ENCODE measurements at places on chromosomes 6 and 20. TPM values are rescaled to one million over a fixed set of nuclear protein-coding genes. Genes with fewer than 3 reads are reported as not detected.

The TSHZ2 gene
- 33.0 TPM for total RNA-seq

GRCh38 chr6:25410102-25410501 lies 130.9 kb downstream of the CARMIL1 start:
- no peak for DNase-seq
- no peak overlapping the region for H3K27ac ChIP-seq
- H3K4me1 ChIP-seq, result peaks cover 2% of the 10 kb centered on the region
- H3K36me3 ChIP-seq, result no peaks in the 10 kb centered on the region
- no peak overlapping the region for H3K4me3 ChIP-seq

The TAP2 gene
- 10.2 TPM for total RNA-seq

The DCDC2 gene
- 7.9 TPM for total RNA-seq

The BACH2 gene
- total RNA-seq, result 12.9 TPM

DNA sequence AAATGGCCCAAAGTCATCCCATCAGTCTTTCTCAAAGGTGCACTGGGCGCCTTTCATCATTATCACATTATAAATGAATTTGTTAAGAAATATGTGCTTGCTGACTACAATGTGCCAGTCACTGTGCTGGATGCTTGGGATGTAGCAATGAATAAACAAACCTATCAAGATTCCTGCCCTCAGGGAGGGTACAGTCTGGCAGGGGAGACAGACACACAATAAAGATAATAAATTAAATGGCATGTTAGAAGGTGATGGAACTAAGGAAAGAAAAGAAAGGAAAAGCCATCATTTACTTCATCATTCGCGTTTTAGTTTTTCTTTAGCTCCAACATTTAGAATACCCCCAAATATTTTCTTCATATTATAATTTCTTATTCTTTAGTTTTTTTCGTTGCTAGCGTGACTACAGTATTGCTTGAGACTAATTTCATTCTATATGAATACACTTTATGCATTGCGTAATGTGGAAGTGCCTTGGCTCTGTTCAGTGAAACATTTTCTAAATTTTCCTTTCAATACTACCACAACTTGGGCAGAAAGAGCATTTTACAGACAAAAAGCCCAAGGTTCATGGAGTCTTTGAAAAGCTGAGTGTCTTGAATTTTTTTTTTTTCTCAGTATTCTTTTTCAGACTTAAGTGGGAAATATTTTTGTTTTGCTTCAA lies 48.7 kb upstream of the CITED2 start:
- no peaks in the 10 kb centered on the region for H3K36me3 ChIP-seq
- no peak for DNase-seq
- no peak overlapping the region for H3K4me3 ChIP-seq
- H3K4me1 ChIP-seq, result no peaks in the 10 kb centered on the region
- no peak overlapping the region for H3K27ac ChIP-seq

The DEFB124 gene
- 0.33 TPM for total RNA-seq

GRCh38 chr6:158849899-158850806 lies 31.0 kb upstream of the EZR start:
- H3K4me1 ChIP-seq, result peaks cover 11% of the 10 kb centered on the region
- H3K27me3 ChIP-seq, result peaks cover 2% of the 10 kb centered on the region
- H3K27ac ChIP-seq, result no peak overlapping the region

- no peak for DNase-seq
- H3K27ac ChIP-seq, result no peak overlapping the region
- peaks cover 7% of the 10 kb centered on the region for H3K36me3 ChIP-seq
Observed at GRCh38 chr20:50859161-50859560, 64.3 kb downstream of the BCAS4 start.

GRCh38 chr6:126891158-126891557 lies 227.3 kb upstream of the RSPO3 start:
- DNase-seq, result no peak
- H3K36me3 ChIP-seq, result no peaks in the 10 kb centered on the region
- H3K27ac ChIP-seq, result no peak overlapping the region
- no peaks in the 10 kb centered on the region for H3K4me1 ChIP-seq
- H3K4me3 ChIP-seq, result no peak overlapping the region
- no peaks in the 10 kb centered on the region for H3K27me3 ChIP-seq

- no peak overlapping the region for H3K27ac ChIP-seq
- H3K4me1 ChIP-seq, result no peaks in the 10 kb centered on the region
- H3K36me3 ChIP-seq, result no peaks in the 10 kb centered on the region
- DNase-seq, result no peak
- peaks cover 5% of the 10 kb centered on the region for H3K27me3 ChIP-seq
- H3K4me3 ChIP-seq, result no peak overlapping the region
Observed at GRCh38 chr6:26296556-26296856, 68.5 kb upstream of the BTN3A2 start.

DNA sequence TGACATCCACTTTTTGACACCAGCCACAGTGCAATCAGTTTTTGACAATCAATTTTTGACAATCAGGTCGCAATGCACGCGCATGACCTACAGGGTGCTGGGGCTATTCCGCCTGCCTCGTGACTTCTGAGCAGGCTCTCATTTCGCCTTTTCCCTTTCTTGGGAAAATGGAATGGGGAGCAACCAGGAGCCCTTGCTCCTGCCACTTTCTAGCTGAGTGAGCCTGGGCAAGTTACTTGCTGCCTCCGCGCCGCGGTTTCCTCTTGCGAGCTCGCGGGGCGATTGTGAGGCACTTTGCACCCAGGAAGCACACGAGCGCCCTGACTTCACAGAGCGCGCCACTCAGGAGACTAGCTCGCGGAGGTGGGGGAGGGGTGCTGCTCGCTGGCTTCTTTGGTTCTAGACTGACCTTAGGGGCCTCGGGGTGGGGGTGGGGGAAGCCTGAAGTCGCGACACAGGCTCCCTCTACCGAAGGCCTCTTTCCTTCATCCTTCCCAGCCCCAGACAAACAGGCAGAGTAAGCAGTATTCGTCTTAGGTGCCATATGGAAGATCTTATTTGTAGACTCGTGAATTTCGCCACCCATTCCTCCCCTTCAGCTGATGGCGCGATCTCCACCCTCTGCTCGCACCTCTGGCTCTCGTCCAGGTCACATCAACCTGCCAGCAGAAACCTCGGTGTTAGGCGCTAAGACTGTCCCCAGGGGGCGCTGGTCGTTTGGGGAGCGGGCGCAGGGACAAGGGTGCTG lies 4.6 kb downstream of the TP53TG5 start:
- DNase-seq, result peak; percentile 86
- peak overlapping the region; percentile 53 for H3K4me3 ChIP-seq
- peaks cover 21% of the 10 kb centered on the region for H3K4me1 ChIP-seq

The ADGB gene
- 6.6 TPM for total RNA-seq

DNA sequence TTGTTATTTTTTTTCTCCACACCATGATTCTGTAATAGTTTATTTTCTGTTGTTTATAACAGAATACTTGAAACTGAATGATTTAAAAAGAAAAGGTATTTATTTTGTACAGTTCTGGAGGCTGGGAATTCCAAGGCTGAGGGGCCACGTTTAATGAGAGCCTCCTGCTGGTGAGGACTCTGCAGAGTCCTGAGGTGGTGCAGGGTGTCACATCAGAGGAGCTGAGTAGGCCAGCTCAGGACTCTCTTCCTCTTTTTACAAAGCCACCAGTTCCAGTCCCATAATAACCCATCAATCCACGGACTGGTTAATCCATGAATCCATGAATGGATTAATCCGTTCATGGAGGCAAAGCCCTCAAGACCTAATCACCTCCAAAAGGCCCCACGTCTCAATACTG lies 71.6 kb downstream of the TFAP2A start:
- no peaks in the 10 kb centered on the region for H3K4me1 ChIP-seq
- H3K27ac ChIP-seq, result no peak overlapping the region
- no peaks in the 10 kb centered on the region for H3K27me3 ChIP-seq
- no peak overlapping the region for H3K4me3 ChIP-seq

DNA sequence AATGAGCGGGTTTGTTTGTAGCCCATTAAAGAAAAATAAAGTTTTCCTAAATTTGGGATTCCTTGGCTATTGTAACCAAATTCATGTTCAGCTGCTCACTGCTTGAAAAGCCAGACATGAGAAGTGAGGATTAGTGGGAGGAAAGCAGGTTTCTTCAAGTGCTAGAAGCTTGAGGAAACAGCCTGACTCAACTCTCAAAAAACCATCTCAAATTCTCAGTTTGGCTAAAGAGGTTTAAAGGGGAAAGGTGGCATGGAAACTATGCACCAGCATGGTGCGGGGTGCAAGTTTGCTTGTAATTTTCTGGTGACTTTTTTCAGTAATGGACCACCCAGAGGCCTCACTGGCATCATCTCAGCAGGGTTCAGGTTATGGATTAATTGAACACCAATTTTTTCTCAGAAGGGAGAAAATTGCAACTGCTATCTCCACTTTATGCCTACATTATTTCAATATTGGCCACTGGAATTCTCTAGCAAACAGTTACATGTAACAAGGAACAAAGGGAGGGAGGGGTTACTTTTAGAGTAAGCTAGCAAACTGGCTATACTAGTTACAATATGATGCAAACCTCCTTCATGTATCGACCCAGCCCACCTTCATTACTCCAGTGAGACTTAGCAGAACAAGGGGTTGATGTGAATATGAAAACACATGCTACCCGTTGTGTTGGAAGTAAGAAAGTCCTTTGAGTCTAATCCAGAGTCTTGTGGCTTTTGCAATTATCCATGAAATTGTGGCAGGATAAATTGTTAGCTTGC lies 85.0 kb upstream of the IFNGR1 start:
- no peak overlapping the region for H3K27ac ChIP-seq
- H3K4me3 ChIP-seq, result no peak overlapping the region
- no peaks in the 10 kb centered on the region for H3K36me3 ChIP-seq
- DNase-seq, result no peak
- no peaks in the 10 kb centered on the region for H3K27me3 ChIP-seq

GRCh38 chr6:32164295-32164694 lies at the start of gene EGFL8:
Gene EGFL8, plus strand, starts transcription at chr6:32164595. Its CDS starts 1,571 bp downstream, at chr6:32166166.
- peak within 1 kb of the TSS; percentile 68 for H3K27ac ChIP-seq
- DNase-seq, result no peak
- no peaks in the 10 kb centered on the region for H3K27me3 ChIP-seq
- peaks cover 25% of the 10 kb centered on the region for H3K4me1 ChIP-seq
- H3K36me3 ChIP-seq, result peaks cover 76% of the 10 kb centered on the region
- H3K4me3 ChIP-seq, result peak within 1 kb of the TSS; percentile 62

GRCh38 chr6:159041181-159041580 lies 3.6 kb downstream of the TAGAP start:
- no peak overlapping the region for H3K27ac ChIP-seq
- no peak overlapping the region for H3K4me3 ChIP-seq
- no peak for DNase-seq
- H3K4me1 ChIP-seq, result no peaks in the 10 kb centered on the region
- no peaks in the 10 kb centered on the region for H3K27me3 ChIP-seq

The IL17F gene
- total RNA-seq, result not detected

GRCh38 chr6:138593909-138594757 lies 94.8 kb upstream of the NHSL1 start:
- H3K27ac ChIP-seq, result peak overlapping the region; percentile 43
- H3K4me1 ChIP-seq, result peaks cover 17% of the 10 kb centered on the region
- no peak overlapping the region for H3K4me3 ChIP-seq
- no peaks in the 10 kb centered on the region for H3K27me3 ChIP-seq
- DNase-seq, result no peak
- H3K36me3 ChIP-seq, result peaks cover 3% of the 10 kb centered on the region

- no peaks in the 10 kb centered on the region for H3K4me1 ChIP-seq
- peaks cover 3% of the 10 kb centered on the region for H3K36me3 ChIP-seq
- DNase-seq, result no peak
- H3K4me3 ChIP-seq, result no peak overlapping the region
Observed at GRCh38 chr6:152975204-152975915, 7.5 kb downstream of the FBXO5 start.

DNA sequence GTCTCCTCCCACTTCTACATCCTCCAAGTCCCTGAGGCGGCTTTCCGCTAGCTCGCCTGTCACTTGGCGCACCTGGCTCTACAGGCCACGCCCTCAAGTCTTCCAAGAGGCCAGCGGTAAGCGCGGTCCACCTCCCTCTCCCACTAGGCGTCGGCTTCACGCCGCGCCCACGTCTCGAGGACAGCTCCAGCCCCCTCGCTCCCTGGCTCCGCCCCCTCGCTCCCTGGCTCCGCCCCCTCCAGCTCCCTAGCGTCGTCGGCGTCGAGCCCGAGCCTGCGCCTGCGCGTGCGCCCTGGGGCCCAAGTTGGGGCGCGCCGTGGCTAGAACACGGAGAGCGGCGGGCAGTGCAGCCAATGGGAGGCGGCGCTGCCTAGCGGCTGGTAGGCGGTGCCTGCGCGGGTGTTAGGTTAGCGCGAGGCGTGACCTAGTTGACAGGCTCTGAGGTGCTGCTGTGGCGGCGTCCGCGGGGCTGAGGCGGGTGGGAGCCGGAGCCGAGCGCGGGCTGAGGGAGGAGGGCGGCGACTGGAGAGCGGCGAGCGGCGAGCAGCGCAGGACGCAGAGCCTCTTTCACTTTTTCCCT lies at the start of gene MACROD2:
MACROD2 (plus strand) TSS at position 431 of the 580 bp plus-strand sequence.
- no peaks in the 10 kb centered on the region for H3K27me3 ChIP-seq
- peaks cover 6% of the 10 kb centered on the region for H3K4me1 ChIP-seq
- H3K4me3 ChIP-seq, result peak within 1 kb of the TSS; percentile 57
- H3K36me3 ChIP-seq, result no peaks in the 10 kb centered on the region
- DNase-seq, result peak; percentile 90

DNA sequence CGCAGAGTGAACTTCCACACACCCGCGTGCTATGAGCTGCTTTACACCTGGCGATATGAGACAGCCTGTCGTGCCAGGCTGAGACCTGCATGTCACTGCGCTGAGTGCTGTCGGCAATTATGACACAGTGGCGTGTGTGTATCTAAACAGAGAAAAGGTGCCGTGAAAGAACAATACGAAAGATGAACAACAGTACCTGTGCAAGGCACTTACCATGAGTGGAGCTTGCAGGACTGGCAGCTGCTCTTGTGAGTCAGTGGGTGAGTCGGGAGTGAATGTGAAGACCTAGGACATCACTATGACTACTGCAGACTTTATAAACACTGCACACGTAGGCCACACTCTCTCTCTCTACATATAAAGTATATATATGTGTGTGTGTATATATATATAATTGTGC lies 68.5 kb upstream of the DUSP22 start:
- no peak overlapping the region for H3K27ac ChIP-seq
- H3K36me3 ChIP-seq, result no peaks in the 10 kb centered on the region
- no peak for DNase-seq
- peaks cover 2% of the 10 kb centered on the region for H3K4me1 ChIP-seq
- H3K27me3 ChIP-seq, result no peaks in the 10 kb centered on the region

DNA sequence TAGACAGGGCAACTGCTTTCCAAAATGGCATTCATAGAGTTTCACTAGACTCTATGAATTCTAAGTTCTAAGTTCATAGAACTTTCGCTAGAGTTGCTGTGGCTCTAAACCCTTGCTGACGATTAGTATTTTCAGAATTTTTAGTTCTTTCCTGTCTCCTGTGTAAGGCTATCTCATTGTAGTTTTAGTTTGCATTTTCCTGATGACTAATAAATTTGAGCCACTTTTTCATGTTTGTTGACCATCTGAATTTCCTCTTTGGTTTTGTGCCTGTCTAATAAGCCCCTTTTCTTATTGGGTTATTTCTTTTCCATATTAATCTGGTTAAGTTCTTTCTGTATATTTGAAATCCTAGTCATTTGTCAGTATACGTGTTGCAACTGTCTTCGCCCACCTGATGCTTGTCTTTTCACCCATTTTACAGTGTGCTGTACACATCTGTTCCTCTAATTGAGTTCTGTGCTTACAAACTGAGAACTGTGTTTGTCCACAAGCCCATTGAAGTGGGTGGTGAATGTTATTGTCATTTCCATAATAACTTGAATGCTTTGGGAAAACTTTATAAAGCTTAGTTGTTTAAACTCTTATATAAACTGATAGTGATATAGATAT lies 177.7 kb upstream of the CDYL start:
- no peaks in the 10 kb centered on the region for H3K36me3 ChIP-seq
- H3K27me3 ChIP-seq, result no peaks in the 10 kb centered on the region

All from spinal cord (tissue), 10 donors.